ENCODE measurements at places on chromosomes 12 and 14.
A peak's percentile ranks its signal among the peaks of the same experiment; 100 is the strongest.

DNA sequence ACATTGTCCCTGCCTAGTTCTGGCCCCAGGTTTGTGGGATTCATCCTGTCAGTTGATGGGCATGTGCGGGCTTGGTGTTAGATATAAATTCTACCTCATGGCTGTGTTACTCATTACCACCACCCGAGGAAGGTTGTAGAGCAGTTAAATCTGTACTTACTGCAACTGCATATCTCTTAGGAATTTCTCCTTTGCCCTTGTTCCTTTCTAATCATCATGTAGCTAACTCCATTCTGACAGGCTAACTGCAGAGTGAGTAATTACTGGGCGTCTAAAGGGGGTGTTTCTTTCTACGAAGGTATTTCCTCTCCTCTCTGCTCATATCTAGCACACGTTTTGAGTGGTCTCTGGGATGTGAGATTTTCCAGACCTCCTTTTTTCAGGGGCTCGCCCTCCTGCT lies 1076.7 kb downstream of the TMTC2 start:
- DNase-seq: no peak

- DNase-seq: no peak
Measured at GRCh38 chr14:72888192-72888591, 5.7 kb downstream of the DPF3 start.

DNA sequence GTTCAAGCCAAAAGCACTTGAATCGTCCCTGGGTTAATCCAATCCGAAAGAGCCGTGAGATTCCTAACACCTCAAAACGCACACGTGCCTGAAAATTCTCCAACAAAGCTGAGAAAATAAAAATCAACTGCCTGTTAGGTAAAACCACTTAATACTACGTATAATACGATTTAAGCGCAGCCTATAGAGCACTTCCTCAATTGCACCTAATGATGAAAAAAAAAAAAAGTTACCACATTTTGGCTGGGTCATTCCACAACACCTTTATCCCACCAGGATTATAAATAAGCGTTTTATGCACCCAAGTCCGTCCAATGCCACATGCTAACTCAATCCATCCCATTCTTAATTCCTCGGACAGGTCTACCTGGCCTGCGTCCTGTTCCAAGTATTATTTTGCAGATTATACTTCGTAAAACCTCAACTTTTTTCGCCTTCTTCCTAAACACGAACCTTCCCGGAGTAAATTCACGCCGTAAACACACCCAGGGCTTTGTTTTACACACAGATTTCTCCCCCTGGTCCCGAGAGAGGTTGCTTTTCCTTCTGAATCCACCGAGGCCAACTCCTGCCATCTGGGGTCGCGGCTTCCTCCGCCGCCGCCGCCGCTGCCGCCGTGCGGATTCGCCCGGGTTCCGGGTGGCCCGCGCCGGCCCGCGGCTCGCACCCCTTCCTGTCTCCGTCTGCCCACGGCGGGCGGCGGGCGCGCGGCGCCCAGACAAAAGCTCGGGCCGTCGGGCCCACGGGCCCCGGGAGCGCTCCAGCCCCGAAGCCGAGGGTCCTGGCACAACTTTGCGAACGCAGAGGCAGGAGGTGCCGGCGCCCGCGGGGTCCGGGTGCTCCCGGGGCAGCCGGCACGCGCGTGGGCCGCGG lies 66.2 kb downstream of the RNF34 start:
- peak; percentile 20 for DNase-seq

GRCh38 chr12:50083301-50083700 lies 1.8 kb upstream of the SMARCD1 start:
- DNase-seq: no peak

GRCh38 chr12:2145433-2145998 lies 92.7 kb downstream of the CACNA1C start:
- no peak for DNase-seq

DNA sequence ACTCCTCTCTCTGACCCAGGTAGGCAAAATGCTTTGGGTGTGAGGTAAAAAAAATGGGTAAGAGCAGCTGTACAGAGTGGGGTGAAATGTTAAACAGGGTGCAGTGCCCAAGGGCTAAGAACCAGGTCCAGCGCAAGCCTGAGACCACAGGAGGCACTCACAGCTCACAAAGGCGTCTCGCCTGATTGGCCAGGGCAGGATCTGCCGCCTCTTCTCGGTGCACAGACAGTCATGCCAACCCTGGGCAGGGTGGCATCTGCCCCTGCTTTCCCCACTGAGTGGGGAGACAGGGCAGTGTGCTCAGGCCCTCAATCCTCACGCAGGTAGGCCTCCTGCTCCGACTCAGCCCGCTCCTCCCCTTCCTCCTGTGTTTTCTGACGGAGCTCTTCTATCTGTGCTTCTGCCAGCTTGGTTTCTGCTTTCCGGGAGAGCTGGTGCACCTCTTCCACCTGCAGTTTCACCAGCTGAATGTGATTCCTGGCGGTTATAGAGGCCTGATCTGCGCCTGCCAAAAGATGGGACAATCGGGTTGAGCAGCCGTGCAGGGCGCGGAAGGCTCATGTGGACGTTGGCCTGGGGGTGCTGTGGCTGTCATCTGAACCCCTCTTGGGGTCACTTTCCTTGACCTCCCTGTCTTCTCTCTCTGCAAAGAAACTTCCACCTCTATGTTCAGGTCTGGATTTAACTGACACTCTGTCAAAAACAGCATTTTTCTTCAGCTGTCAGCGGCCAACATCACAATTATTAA lies 4.7 kb downstream of the B3GNT4 start:
- DNase-seq: no peak

DNA sequence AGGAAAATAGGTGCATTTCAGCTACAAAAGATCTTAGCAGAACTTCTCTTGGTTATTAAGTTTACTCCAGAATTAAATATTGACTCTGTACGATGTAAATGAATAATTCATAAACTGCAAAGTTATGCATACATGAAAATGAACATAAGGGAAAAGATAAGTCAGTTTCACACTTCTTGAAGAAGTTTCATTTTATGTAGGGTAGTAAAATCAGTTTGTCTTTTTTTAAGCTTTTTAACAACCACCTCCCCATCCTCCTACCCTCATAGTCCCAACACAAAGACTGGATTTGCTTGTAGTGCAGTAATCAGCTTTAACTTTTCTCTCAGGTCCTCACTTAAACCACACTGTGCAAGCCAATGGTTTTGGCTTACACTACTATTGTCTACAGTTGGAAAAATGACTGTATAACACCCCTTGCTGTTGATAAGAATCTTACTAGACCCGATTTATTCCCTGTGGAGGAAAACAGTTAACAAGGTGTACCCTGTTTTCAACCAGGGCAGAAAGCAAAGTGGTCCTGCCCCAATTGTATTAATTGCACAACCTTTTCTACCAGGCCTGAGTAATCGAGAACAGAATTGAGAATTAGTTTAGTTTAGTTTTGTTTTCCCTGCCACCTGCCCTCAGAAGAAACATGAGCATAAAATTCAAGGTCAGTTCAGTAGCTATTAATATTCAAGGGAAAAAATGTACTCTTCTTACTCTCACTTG lies 44.1 kb downstream of the NIN start:
- no peak for DNase-seq

DNA sequence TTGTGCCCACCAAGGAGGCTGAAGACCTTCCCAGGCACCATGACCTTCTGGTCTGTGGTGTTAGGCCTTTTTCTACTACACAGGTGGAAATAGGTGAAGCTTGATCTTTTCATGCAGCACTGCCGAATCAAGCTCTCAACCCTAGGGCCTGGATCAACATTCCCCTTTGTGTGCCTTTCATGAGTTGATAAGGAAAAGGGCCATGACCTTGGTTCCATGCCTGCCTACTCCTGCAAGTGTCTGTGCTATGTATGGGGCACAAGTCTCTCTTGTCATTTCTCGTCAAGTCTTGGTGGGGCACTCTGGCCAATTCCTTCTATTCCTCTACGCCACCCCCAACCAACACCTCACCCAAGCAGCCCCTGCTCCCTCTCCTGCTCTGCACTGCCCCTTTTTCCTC lies 154.5 kb downstream of the SLC8A3 start:
- no peak for DNase-seq

DNA sequence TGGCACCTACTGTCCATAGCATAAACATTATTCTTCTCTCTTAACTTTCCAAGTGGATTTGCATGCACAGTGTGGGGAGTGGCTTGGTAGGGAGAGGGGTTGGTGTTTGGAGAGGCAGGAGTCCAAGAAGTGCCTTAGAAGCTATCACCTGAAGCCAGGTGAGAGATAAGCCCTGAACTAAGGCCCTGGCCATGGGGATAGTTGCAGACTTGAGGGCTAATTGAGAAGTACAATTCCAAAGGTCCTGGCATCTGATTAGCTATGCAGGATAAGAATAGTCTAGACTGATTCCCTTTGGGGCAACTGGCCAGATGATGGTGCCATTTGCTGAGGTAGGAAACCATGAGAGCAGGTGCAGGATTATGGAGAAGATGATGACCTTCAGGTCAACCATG lies 2.0 kb upstream of the PCK2 start:
- no peak for DNase-seq

DNA sequence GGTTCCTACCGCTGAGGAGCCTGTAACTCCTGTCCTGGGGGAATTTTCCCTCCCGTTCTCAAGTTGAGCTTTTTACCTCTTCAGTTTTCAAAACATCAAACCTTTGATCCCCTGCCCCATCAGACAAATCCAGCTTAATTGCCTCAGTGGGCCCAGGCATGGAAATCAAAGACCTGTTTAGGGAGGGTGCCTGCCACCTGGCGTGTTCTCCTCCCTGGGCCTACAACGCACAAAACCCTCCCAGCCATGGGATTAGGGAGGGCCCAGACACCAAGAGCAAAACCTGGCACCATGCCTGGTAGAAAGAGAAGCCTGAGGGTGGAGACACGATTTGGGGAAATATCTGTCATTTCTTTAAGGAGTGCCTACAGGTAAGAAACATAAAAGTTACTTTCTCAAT lies 672.9 kb downstream of the BCL11B start:
- no peak for DNase-seq

DNA sequence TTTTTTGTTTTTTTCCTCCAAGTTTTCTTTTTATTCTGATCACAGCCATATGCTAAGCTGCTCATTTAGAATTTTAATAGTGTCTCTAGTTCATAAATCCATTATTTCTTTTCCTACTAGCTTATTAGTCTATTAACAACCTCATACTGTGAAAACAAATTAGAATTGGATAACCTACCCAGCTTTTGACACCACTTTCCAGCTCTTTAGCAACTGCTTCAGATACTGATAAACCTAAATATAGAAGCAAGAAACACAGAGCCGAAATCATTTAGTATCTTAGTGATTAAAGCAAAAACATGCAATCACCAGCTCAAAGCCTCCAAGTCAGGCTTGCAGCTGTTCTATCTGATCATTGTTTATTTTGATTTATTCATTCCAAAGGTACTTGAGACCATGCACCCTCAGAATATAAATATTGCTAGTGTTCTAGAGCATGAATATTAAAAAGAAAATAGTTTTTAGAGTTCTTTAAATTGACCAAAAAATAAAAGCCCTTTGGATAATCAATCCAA lies 121.5 kb downstream of the STXBP6 start:
- DNase-seq: no peak

- no peak for DNase-seq
Measured at GRCh38 chr12:6887460-6887859, 14.4 kb upstream of the SPSB2 start.

DNA sequence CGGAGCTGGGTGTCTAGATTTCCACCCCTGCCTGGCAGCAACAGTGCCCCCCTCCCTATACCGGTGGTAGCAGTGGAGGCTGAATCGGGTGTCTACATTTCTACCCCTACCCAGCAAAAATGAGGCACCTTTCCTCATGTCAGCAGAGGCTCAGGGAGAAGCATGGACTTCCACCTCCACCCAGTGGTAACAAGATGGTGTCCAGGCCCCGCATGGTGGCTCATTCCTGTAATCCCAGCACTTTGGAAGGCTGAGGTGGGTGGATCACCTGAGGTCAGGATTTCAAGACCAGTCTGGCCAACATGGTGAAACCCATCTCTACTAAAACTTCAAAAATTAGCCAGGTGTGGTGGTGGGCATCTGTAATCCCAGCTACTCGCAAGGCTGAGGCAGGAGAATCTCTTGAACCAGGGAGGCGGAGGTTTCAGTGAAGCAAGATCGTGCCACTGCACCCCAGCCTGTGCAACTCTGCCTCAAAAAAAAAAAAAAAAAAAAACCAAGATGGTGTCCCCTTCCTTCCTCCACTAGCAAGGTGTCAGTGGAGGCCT lies 35.5 kb upstream of the OR5AU1 start:
- no peak for DNase-seq

DNA sequence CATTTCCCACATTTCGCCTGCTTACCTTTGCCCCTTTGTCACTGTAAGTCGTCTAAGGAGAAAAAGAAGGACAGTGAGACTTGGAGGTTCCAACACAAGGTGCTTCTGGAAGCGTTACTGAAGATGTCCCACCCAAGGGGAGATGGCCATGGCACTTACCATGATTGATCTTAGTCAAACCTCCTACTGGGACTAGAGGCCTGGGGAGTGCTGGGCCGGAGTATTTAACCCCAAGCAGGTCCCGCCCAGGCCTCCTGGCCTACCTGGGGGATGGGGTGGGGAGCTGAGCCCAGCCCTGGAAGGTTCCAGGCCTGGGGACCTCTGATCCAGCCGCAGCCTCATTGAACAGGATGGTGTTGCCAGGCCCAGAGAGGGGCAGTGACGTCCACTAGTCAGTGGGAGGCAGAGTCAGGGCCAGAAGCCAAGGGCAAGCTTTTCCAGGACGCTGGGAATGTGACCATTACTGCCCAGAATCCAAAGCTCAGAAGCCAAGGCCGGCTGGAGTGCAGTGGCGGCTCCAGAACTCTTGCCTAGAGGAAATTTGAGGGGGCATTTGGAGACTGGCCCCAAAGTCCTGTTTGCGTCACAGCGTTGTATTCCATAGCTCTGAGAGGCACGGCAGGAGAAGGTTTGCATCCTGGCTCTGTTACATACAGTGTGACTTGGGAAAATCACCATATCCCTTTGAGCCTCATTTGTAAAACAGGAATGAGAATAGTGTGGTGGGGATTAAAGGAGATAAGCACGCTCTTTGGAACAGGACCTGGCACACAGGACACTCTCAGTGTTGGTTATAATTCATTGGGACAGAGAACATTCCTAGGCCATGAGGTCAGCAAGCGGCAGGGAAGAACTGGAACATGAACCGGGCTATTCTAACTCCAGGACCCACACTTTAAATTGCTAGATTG lies at the start of gene HPD:
Gene HPD, minus strand, starts transcription at position 198 of the 911 bp plus-strand sequence. Its CDS starts 36 bp downstream, at position 162.
- DNase-seq: no peak
